ENCODE measurements at places on chromosomes 5 and 9.

- no peak for DNase-seq
Measured at GRCh38 chr9:126591083-126591482, 22.6 kb upstream of the LMX1B start.

GRCh38 chr9:87122947-87123685 lies 175.8 kb upstream of the GAS1 start:
- DNase-seq: no peak

GRCh38 chr5:108145351-108145750 lies 236.5 kb downstream of the FBXL17 start:
- no peak for DNase-seq

DNA sequence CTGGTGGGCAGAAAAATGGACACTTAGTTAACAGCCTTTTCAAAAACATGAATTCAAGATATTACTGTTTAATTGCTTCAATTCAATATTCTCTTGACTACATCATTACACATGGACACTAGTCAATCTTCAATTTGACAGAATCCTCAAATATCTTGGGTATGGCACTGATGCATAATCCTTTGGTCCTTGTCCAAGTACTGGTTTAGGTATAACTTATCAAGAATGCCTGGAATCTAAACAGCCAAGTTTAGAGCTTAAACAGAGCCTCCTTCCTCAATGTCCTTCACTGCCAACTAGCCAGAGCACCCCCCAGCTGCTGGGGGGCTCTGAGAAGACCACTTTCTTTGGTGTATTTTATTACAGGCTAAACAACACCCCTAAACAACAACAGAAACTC lies 61.6 kb upstream of the ERCC6L2 start:
- no peak for DNase-seq

DNA sequence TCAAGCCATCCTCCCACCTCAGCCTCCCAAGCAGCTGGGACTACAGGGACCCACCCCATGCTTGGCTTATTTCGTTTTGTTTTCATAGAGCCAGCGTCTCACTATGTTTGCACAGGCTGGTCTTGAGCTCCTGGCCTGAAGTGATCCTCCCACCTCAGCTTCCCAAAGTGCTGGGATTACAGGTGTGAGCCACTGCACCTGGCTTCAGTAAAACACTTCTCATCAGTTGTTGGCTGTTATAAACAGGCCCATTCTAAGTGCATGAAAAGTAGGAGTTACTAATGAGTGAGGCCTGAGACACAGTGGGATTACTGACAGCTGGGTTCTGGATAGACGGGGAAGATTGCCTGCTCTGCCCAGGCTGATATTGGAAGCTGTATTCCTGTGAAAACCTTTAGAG lies 3.5 kb downstream of the CRB2 start:
- DNase-seq: no peak
